AG08395 (cell line): ENCODE measurements at places on chromosomes 2 and 18.

GRCh38 chr2:112782234-112782799 lies 2.0 kb downstream of the IL1A start:
- no peak for DNase-seq

- DNase-seq = no peak
These were observed 1.8 kb downstream of the PKP4 start for GRCh38 chr2:158458617-158458920.

- no peak for DNase-seq
These were observed 1.8 kb upstream of the MPV17 start for GRCh38 chr2:27324720-27325119.

DNA sequence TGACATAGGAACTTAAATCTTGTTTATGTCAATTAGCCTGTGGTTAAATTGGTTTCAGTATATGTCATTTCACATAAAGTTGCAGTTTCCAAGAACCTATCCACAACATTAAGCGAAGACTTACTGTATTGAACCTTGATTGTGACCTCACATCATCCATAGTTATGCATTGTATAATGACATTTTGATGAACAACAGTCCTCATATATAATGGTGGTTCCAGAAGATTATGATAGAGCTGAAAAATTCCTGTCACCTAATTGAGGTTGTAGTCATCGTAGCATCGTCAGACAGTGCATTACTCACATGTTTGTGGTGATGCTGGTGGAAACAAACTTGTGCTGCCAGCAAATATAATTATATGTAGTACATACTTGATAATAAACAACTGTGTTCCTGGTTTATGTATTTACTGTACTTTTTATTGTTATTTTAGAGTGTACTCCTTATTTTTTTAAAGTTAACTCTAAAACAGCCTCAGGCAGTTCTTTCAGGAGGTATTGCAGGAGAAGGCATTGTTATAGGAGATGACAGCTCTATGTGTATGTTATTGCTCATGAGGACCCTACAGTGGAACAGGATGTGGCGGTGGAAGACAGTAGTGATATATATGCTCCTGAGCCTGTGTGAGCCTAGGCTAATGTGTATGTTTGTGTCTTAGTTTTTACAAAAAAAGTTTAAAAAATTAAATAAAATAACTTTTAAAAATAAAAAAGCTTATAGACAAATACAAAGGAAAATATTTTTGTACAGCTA lies 56.6 kb downstream of the UBE2E3 start:
- DNase-seq = peak; percentile 62

DNA sequence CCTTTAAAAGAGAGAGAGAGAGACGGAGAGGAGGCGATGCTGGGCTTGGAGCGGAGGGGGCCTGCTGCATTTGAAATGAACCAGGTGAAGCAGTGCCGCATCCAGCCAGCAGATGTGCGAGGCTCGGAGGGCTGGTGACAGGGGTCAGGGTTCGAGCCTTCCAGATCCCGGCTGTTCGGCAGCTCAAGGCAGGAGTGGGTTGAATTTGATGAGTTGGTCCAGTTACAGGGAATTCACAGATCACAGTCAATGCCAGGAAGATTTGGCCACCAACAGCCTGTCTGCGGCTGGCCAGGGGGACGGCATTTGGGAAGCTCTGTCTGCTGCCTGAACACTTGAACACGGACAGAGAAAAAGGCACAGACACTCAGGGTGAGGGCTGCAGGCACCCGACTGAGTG lies 48.6 kb downstream of the PTGR3 start:
- peak; percentile 13 for DNase-seq

DNA sequence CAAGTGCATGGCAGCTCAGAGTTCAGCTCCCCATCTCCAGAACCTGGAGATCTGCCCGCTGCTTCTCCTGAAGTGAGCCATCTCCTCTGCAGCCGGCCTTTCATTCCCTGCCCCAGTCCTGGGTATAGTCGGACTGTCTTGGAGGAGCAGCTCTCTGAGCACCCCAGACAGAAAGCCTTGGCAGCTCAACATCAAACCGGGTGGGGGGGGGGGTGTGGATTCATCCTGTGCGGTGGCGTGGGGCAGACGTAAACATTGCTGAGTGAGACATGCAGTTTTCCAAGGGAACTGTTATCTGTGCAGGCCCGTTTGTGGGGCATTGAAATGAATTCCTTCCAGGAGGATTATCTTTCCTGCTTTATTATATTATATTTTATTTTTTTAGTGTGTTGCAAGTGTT lies 125.9 kb upstream of the MYCN start:
- DNase-seq = no peak

GRCh38 chr2:126783341-126783740 lies 115.3 kb upstream of the TEX51 start:
- no peak for DNase-seq

DNA sequence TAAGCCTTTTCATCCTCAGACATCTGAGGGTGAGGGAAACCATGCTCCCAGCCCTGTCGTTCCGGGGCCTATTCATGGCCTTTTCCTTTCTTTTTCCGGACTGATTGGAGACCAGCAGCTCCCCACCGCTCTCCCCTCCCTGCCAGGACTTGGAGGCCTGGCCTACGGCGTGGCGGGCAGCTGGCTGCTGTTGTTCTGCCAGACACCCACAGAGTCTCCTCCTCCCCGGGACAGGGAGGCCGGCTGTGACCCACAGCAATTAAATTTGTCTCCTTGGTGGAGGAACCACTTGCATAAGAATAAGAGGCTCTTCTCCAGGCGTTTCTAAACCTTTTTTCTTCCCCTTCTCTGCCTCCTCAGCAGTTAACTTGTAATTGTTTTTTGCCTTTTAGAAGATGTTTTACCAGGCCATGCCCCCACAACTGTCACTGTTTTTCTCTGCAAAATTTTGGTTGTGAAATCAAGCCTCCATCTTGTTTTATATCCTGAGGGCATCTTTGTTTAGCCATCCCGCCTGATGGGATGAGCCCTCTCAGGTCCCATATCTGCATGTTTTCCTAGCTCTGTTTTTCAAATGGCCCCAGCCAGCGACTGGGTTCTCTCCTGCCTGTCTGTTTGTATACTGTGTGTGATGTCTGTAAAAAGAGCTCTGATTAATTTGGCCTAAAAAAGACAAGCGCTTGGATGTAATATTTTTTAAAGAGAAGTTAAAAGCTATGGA lies 1060.0 kb upstream of the DDX18 start:
- no peak for DNase-seq

- no peak for DNase-seq
These were observed 67.7 kb downstream of the PDCL3 start for GRCh38 chr2:100630473-100630977.

DNA sequence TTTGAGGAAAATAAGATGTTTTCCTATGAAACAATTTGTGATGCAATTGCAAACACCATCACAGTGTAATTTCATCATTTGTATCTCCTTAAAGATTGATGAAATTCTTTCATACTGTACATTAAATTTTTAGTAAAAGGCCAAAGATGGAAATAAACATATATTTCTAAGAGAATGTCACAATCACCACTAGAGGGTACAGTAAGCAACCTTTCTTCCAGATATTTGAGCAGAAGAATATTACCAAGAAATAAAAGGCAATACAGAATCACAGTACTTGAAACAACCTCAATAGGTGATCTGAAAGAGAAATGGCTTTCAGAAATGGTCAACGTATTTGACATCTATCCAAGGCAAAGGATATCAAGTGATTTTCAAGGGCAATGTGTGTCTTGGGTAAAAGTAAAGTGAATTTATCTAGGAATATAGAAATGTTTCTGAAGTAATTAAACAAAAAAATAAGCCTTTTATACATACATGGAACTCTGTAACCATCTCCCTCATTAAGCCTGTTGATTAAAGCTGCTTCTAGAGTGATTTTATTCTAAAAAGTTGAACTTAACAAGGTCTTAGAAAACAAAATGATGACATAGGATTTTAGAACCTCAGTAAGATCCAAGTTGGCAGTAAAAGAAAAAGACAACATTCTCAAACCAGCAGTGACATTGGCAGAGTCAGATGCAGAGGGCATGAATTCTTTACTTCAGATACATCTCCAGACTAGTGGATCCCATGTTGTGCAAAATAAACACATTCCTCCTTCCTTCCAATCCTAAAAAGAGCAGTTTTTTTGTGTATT lies 90.3 kb upstream of the SESTD1 start:
- DNase-seq = no peak

- no peak for DNase-seq
These were observed 11.6 kb downstream of the BMPR2 start for GRCh38 chr2:202387608-202388342.

- peak; percentile 69 for DNase-seq
These were observed 425.7 kb downstream of the SETBP1 start for GRCh38 chr18:45106331-45106774.

GRCh38 chr2:99140056-99140859 lies 1.2 kb upstream of the C2orf15 start:
- peak; percentile 9 for DNase-seq

GRCh38 chr2:25369876-25370275 lies 28.2 kb upstream of the DNMT3A start:
- no peak for DNase-seq

- DNase-seq = no peak
These were observed 143.6 kb downstream of the COL4A4 start for GRCh38 chr2:227020416-227020815.

DNA sequence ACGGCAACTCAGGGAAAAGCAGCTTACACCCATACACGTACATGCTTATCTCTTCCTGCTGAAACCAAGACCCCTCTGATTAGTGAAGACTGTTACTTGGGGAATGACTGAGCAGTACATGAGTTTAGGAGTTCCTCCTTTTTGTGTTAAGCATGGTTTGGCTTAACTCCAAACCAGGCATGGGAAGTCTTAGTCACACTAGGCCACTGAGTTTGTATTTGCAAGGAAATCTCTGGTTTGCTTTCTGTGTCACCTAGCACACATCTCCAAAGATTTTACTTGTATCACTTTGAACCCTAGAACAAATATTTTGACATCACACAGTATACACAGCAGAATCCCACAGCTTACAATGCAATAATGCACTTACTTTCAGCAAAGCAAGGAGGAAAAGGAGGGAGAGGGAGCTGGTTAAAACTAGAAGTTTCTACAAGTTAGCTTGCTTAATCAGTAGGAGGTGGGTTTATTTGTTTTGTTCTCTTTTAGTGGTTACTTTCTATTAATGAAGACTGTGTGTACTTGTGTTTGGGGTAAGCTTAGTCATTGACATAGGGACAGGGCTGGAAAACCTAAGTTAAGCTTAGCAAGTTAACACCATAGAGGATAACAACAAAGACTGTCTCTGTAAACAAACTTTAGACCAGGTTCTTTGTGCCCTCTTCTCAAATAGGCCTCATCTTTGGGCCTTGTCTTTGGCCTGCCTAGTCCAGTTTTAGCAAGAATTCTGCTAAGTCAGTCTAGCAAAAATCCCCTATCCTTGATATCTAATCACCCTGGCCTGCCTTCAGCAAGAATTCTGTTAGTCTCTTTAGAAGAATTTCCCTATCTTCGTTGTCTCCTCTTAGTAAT lies 219.4 kb downstream of the MREG start:
- peak; percentile 65 for DNase-seq

DNA sequence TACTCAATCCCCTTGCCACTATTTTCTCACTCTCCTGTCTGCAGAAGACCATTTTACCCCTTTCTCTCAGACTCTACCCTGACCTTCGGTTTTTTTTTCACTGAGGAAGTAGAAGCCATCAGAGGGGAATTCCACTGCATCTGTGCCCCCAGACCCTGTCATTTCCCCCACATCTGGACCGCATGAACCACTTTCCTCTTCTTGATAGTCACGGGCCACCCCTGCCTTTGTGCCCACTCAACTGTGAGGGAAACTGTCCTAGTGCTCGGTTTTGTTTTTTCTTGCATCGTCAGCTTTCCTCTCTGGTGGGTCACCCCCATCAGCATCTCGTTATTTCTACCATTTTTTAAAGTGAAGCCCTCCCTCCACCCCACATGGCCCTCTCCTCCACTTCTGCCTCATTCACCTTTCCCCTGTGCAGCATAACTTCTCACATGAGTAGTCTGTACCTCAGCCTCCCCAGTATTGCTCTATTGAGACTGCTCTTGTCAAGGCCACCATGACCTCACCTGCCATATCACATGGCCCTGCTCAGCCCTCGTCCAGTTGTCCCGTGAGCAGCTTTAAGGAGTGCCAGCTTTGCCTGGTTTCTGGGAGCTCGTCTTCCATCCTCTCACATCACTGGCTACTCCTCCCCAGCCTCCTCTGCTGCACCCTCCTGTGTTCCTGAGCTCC lies 32.4 kb downstream of the TMEM87B start:
- no peak for DNase-seq

GRCh38 chr18:4720518-4720917 lies 265.4 kb upstream of the DLGAP1 start:
- DNase-seq = no peak

- DNase-seq = no peak
These were observed 53.2 kb upstream of the CUL3 start for GRCh38 chr2:224638301-224638823.

- DNase-seq = peak; percentile 68
These were observed 30.2 kb downstream of the LONRF2 start for GRCh38 chr2:100292022-100292580.

GRCh38 chr2:10664652-10665051 lies 25.1 kb downstream of the NOL10 start:
- no peak for DNase-seq

DNA sequence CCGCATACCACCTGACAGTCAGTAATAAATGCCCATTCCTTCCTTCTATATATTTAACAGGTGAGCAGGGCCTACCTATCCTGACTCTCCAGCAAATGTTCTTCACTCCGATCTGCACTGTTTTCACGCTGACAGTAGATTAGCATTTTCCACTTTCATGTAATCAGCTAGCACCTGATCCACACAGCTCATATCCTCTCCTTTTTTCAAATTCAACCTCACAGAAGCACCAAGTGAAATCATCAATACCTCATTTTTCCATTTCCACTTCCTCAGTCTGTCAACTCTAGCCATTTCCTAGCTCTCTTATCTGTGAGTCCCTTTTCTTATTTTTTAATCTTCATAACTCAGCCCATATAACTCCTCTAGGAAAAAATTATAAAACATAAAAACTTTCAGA lies 402.8 kb downstream of the ZEB2 start:
- no peak for DNase-seq

DNA sequence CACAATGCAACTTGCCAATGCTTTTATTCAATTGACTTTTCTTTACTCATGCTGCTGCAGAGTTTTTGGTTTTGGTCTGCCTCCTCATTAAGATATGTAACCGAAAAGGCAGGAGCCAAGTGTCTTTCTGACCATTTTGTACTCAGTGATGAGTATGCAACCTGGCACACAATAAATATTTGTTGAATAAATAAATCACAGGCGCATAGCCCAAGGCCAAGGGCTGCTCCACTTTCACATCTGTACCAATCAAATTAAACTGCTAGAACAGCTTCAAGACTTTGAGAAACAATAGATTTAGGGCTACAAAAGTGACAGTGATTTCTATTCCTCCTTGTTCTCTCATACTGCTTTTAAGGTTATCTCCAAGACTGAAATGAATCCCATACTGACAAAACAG lies 828.2 kb downstream of the RNF144A start:
- DNase-seq = no peak
